ENCODE measurements at places on chromosomes 5 and 9.
A peak's percentile ranks its signal among the peaks of the same experiment; 100 is the strongest.

- DNase-seq, result peak; percentile 38
These were observed 662.9 kb upstream of the ZNF608 start for GRCh38 chr5:125409234-125409860.

GRCh38 chr5:97087138-97087537 lies 55.3 kb downstream of the LIX1 start:
- DNase-seq, result no peak

GRCh38 chr5:178995341-178995690 lies 196 bp upstream of the GRM6 start:
- DNase-seq, result no peak

- DNase-seq, result no peak
These were observed 10.7 kb upstream of the UBAC1 start for GRCh38 chr9:135971892-135972291.

DNA sequence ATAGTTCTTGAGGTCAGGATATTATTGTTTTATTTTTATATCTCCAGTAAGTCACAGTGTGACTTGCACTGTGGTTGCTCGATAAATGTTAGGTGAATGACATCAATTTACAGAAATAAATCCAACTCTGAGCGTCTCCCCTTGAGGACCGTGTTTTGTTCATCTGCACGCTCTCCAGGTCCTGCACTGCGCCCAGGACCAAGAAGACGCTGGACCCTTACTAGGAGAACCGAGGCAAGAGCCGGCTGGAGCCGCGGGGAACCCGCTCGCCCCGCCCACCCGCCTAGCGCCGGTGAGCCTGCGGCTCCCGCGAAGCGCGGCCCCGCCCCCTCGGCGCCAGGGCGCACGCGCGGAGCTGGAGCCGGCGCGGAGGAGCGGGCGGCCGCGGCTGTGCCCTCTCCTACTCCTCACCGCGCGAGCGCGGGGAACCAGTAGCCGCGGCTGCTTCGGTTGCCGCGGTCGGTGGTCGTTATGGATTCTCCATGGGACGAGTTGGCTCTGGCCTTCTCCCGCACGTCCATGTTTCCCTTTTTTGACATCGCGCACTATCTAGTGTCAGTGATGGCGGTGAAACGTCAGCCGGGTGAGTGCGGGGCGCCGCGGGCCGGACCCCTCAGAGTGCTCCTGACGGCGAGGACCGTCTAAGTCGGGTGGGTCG lies at the start of gene TMEM38B:
TSS of gene TMEM38B (plus strand) at position 352 of the 658 bp plus-strand sequence. CDS start at position 472, 120 bp downstream.
- DNase-seq, result peak; percentile 93

- no peak for DNase-seq
These were observed 386.2 kb upstream of the IZUMO3 start for GRCh38 chr9:24931894-24932293.

- no peak for DNase-seq
These were observed 77.3 kb downstream of the WNK2 start for GRCh38 chr9:93261281-93261680.

GRCh38 chr5:169701910-169702451 lies 64.9 kb downstream of the DOCK2 start:
- peak; percentile 70 for DNase-seq

DNA sequence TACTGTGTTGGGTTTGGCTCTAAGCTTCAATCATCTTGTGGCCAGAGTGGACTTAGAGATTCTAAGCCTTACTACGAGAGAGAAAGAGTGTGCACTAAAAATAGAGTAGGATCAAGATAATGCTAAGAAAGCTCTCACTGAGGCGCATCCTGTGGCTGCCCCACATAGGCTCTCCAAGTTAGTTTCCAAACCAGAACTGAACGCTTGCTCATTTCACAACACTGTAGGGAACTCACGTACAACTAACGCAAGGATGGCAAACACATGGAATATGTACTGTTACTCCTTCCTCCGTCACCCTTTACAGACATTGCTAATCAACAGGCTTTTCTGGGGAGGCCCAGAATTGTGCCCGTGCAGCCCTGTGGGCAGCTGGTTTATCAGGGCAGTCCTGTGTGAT lies 90.9 kb downstream of the EQTN start:
- no peak for DNase-seq
